ENCODE measurements at places on chromosomes 16 and 17.

DNA sequence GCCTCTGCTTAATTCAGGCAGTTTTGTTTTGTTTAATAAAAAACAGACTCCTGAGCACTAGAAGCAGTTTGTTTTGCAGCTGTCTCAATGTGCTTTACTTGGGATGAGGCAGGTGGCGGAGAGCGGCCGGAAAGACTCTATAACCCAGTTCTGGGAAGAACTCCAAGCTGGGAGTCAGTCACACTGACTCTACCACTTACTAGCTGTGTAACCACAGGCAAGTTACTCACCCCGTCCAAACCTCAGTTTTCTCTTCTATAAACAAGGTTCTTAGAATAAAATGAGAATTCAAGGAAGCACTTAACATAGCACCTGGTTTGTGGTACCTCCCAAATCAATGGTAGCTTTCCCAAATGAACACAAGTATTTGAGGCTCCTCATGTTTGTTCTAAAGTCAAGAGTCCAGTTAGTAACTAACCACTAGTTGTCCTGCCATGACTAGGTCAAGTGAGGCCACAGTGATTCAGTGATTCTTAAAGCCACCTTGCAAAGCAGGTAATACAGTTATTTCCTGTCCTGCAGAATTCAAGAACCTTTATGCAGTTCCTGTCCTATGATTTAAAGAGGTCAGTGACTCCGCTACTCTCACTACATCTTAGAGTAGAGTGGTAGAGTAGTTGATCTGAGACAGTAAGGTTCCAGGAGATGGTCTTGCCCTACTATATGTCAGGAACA, 2.7 kb downstream of the TXNDC17 start:
- DNase-seq, result no peak

- peak; percentile 82 for DNase-seq
These were observed at the start of gene NTN3 for GRCh38 chr16:2471016-2471652. Gene NTN3, plus strand, starts transcription at chr16:2471297. Its CDS starts 405 bp downstream, at chr16:2471702.

DNA sequence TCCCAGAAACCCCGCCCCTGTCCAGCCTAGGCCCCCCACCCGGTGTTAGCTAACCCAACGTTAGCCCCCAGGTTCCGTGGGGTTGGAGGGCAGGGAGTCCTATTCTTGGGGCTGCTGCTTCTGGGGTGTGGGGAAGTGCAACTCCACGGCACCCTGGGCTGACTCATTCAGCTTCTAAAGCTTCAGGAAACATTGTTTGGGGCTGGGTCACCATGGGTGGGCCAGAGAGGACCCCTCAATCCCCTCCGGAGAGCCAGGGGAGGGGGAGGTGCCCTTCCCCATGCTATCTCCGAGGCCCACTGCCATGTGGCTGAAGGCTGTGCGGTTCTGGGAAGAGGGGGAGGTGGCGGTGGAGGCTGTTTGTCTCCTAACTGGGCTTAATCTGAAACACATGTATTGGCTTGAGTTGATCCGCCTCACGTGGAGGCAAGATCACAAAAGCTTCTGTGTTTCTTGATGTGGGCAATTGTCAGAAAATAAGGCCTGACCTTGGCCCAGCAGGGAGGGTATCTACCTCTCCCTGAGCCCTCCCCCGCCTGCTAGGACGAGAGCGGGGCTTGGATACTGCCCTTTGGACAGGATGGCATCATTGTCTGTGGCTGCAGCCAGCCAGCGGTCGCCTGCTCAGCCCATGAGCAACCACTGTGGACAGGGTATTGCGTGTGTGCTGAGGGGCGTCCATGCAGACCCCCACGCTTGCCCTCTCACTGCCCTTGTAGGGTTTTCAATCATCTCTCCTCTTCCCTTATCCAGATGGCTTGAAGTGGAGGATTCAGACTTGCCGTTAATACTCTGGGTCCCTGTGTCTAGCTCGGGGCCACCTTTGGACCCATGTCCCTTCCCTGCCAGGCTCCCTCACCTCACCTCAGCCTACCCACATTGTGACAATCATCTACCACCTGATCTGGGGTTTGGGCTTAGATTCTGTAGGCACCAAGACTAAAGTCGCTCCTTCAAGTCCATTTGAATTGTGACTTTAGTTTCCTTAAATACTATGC, 1.3 kb downstream of the SERPINF1 start:
- DNase-seq, result no peak

- DNase-seq, result no peak
These were observed 285.4 kb downstream of the SHISA9 start for GRCh38 chr16:13186813-13187212.

DNA sequence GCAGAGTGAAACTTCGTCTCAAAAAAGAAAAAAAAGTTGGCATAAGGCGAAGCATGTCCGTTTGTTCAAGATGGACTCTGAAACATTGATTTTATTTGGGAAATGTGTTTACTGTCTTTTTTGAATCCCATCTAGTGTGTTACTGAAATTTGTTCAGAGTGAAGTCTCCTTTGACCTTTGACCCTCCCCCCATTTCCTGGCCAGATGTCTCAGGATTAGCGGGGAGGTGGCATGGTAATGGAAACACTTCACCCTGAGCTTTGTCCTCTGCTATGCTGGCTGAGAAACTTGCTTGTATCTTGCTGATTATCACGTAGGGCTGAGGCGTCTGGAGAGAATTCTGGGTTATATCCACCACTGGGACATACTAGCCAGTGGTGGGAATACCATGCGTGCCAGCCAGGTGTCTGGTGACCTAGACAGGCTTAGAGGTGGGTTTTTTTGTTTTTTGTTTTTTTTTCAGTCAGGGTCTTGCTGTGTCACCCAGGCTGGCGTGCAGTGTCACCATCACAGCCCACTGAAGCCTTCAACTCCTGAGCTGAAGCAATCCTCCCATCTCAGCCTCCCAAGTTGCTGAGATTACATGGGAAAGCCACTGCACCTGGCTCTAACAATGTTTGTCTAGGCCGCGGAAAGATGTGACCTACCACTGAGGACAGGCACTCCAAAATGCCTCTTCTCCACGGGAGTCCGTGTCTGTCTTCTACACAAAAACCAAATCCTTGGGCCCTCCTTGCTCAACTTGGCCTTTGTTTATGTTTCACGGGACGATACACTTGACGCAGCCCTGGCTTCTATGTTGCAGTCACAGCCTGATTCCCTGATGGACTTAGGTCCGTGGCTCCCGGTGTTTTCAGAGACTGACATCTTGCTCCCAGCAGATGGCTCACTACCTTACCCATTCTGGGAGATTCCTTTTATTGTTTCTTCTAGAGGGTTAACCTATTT, 6.6 kb upstream of the GALK1 start:
- DNase-seq, result no peak

DNA sequence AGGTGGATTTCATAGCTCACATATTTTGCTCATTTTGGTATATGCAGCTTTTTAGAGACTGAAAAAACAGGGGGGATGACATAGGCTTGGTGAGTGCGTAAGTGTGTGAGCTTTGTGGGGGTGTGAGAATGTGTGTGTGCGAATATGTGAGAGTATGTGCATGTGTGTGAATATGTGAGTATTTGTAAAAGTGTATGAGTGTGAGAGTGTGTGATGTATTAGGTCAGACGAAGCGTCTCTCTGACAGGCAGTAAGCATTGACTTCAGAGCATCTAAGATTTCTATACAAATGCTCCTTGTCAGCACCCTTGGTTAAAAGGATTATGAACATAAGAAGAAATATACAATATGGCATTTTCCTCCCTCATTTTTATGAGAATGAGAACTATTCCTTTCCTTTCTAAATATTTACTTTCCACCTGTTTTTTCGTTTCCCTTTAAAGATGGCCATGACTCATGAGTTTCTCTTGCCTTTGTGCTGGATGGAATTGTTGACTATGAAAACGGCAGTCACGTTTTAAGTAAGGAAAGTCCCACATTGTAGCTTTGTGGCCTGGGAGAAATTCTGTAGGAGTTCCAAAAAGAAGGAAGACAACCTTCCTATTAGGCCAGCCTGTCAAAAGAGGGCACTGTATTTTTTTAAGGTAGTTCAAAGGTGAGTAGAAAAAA, 276.4 kb downstream of the FOXL1 start:
- DNase-seq, result no peak

DNA sequence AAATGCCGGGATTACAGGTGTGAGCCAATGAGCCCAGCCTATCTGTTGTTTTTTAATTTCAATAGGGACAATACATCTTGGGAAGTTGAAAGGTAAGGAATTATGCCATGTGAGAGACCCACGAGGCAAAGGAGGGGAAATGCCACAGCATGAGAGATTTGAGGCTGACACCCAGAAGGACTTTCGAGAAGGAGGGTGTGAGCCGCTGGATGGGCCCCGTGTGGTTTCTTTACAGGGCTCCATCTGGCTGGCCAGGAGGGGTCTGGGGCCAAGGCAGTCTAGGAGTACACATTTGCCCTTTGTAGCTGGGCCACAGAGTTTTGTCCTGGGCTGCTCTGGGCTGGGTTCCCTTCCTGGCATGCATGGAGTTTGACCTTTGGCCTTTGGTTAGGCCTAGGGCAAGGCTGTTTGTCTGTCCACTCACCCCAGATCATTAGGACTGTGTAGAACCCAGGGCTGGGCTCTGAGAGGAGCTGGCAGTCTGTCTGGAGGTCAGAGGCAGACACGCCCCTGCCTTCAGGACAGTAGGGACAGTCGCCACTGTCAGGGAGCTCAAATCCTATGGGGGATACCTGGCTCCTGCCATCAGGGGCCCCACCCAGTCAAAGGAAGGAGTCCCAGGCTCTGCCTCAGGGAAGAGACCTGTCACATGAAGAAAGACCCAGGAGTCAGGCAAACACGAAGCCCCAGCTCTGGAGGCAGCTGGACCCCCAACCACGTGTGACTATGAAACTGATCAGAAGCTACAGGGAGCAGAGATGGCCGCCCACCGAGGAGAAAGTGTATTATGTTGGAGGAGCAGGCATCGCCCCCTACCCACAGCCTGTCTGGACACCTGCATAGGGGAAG, 24.2 kb upstream of the NXPH3 start:
- DNase-seq, result no peak

- DNase-seq, result no peak
These were observed 223.7 kb upstream of the DYNLRB2 start for GRCh38 chr16:80317116-80317515.

DNA sequence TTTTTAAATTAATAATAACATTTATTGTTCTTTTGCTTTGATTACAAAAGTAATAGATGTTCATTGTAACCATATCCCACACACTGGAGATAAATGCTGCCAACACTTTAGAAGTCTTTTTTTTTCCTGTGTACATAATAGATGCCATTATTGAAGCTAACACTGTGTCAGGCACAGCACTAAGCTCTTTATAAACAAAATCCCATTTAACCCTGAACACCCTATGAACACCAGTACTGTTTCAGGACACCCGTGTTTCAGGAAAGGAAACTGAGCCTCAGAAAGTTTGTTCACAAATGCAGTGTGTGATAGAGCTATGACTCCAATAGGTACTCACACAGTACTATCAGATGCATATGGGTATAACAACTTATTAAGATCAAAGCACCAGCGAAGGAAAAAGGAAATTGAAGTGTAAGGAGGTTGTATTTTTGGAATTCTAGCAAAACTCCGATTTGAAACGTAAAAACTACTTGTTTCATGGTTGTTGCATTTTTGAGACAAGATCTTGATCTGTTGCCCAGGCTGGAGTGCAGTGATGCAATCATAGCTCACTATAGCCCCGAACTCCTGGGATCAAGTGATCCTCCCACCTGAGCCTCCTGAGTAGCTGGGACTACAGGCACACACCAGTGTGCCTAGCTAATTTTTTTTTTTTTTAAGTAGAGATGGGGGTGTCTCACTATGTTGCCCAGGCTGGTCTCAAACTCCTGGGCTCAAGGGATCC, 2.0 kb upstream of the KIFC3 start:
- no peak for DNase-seq

- no peak for DNase-seq
These were observed 31.8 kb downstream of the ZDHHC7 start for GRCh38 chr16:84979516-84979915.

DNA sequence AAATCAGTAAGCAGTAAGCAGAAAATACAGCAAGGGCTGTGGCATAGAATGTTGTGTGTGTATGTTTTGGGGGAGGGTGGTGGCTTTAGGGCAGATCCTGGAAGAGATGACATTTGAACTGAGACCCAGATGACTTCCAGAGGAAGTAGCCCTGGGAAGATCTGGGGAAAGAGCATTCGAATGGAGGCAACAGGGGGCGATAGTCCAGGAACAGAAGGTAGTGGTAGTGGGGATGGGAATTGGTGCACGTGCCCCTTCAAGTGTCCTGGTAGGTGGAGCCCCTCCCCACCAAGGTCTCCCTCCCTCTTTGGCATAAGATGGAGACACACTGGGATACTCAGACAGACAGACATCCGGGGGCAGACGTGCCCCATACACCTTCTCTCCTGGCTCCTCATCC, 14.1 kb downstream of the ARHGEF15 start:
- DNase-seq, result no peak

- DNase-seq, result no peak
These were observed 73.7 kb downstream of the ADCY9 start for GRCh38 chr16:4042581-4042980.

DNA sequence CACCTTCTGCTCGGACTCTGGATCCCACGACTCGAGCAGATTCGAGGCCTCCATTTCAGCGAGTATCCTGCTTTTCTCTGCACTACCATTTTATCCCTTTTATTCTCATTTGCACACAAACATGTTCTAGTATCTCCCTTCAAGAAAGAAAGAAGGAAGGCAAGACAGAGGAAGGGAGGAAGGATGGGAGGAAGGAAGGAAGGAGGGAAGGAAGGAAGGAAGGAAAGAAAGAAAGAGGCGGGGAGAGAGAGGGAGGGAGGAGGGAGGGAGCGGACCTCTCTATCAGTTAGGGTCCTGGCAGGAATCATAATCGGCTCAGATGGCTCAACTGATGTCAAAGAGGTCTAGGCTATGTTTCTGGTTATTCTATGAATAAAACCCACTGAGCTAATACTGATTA, 10.3 kb upstream of the KSR1 start:
- no peak for DNase-seq

DNA sequence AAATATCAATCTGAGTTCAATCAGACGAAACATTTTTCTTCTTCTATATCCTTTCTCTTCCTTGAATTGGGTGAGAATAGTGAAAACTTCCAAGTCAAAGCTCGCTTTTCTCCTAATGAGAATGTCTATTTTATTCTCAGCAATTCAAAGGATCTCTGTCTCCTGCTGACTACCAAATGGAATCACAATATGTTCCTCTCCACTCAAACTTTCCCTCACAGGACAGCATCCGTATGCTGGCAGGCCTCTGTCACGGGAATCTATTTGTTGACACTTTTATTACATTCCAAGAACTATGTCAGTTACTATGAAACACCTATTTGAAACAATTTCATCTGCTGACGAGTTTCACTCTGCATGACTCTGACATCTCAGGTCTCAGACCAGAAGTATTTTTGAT, 1196.6 kb downstream of the CDH11 start:
- no peak for DNase-seq

DNA sequence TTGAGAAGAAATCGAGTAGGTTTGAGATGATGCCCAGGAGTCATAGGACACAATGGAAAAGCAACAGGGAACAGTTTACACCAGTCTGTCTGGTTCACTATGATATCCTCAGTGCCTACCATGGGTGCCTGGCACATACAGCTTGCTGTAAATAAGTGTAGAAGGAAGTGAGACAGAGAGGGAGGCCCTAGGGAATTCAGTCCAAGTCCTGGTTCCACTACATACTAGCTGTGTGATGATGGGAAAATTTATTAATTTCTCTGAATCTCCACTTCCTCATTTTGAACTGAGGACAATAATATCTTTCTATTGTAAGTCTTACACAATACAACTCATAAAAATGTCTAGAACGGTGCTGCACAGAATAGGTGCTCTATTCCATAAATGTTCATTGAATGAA, 53.3 kb upstream of the LYRM9 start:
- no peak for DNase-seq
